ENCODE measurements at places on chromosomes 2 and 18. TPM values are rescaled to one million over a fixed set of nuclear protein-coding genes. Genes with fewer than 3 reads are reported as not detected.

Gene CTLA4
- total RNA-seq: 0.33 TPM

Gene HOXD9
- total RNA-seq: 3.2 TPM

Gene CFAP65
- total RNA-seq: 0.79 TPM

Gene GAREM2
- 8.7 TPM for total RNA-seq

Gene CCDC74A
- 7.0 TPM for total RNA-seq

Gene ADCYAP1
- 5.0 TPM for total RNA-seq

Gene CPLX4
- 0.22 TPM for total RNA-seq

Gene CCBE1
- total RNA-seq: 1.9 TPM

Gene MC5R
- 0.30 TPM for total RNA-seq

Gene MPHOSPH10
- 22.5 TPM for total RNA-seq

Gene KIF5C
- total RNA-seq: 222 TPM

Data from spinal cord (tissue), 10 donors.